Foreskin keratinocyte (primary cell): ENCODE measurements at places on chromosomes 2 and 18. TPM values are rescaled to one million over a fixed set of nuclear protein-coding genes. Genes with fewer than 3 reads are reported as not detected.
A peak's percentile ranks its signal among the peaks of the same experiment; 100 is the strongest.

The MROH2A gene
- 0.11 and 0.49 TPM in 2 replicates for polyA plus RNA-seq

The CPLX4 gene
- polyA plus RNA-seq, result not detected in 2 replicates

The UBE2E3 gene
- 85.4 and 89.0 TPM in 2 replicates for polyA plus RNA-seq

The TTLL4 gene
- polyA plus RNA-seq, result 27.5 and 40.3 TPM in 2 replicates

The LYG2 gene
- not detected in 2 replicates for polyA plus RNA-seq

DNA sequence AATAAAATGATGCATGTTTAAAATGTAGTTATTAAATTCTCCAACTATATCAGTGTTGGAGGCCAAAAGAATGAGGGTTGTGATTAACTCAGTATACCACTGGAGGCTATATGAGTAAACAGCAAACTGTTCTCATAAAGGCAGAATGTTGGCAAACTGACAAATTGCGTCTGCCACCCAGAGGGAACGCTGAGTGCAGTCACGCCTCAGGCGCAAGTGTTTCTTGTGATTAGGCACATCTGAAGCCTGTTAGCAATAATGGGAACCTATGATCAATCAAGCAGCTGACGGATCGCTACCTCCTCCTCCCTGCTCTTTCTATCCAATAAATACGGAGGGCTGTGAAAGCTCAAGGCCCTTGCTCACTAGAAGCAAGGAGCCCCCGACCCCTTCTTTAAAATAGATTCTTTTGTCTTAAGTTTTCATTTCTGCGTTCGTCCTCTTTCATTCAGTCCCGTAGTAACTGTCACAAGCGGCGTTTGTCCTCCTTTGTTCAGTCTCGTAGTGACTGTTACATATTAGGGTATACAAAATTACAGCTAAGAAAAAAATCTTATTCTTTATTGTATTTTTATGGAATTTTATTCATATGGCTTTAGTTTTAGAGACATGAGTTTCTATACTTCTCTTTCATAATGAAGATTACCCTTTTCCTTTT, 16.3 kb upstream of the RMND5A start:
- peak; percentile 89 for DNase-seq

DNA sequence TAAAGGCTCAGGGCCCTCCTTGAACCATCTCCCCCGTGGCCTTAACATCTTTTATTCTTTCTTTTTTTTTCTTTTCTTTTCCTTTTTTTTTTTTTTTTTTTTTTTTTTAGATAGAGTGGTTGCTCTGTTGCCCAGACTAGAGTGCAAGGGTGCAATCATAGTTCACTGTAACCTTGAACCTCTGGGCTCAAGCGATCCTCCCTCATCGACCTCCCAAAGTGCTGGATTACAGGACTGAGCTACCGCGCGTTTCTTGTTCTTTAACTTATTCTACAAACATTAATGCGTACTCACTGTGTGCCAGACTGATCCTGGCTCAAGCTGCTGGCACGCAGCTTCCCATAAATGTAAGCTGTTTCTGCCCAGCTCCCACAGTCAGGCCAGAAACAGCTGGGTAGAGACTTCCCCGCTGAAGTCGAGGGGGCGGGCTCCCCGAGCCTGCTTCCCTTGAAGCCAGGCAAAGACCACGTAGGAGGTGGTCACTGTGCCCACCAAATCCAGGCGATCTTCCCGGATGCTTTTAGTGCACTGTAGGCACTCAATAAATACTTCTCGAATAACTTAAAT, 29.2 kb upstream of the ATP6V1B1 start:
- no peak for DNase-seq

- DNase-seq, result no peak
These were observed 755.0 kb upstream of the RAB6C start for GRCh38 chr2:129224486-129224885.

The C2orf80 gene
- polyA plus RNA-seq, result not detected in 2 replicates

DNA sequence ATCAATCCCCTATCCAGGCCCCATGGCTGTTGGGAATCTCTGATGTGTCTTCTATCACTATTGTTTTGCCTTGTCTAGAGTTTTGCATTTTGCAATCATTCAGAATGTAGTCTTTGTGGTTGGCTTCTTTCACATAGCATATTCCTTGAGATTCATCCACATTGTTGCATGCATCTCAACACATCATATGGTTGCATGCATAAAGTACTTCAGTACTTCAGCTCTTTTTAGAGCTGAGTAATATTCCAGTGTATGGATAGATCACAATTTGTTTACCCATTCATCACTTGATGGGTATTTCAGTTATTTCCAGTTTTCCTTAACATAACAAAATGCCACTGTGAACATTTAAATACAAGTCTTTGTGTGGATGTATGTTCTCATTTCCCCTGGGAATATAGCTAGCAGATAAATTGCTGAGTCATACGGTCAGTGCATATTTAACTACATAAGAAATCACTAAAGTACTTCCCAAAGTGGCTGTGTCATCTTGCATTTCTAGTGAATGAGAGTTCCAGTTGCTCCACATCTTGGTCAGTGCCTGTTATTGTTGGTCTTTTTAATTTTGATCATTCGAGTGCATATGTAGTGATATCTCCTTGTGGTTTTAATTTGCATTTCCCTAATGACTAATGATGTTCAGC, 138.8 kb downstream of the BCL11A start:
- DNase-seq, result peak; percentile 75

DNA sequence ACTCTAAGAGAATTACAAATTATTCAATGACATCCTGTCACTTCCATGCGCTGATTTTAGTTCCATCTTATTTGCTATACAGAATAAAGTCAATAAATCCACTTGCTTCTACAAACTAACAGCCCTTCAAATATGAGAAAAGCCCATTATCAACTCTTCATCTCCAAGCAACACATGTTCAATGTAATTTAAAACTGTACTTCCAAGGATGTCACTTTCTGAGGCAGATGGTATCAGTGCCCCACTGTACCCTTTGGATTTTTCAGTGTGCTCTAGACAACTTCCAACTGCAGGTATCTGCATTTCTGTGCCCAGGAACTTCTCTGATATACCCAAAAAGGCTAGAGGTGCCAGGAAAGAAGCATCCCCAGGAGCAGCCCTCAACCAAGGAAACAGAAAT, 87.6 kb downstream of the SMAD2 start:
- DNase-seq, result no peak

DNA sequence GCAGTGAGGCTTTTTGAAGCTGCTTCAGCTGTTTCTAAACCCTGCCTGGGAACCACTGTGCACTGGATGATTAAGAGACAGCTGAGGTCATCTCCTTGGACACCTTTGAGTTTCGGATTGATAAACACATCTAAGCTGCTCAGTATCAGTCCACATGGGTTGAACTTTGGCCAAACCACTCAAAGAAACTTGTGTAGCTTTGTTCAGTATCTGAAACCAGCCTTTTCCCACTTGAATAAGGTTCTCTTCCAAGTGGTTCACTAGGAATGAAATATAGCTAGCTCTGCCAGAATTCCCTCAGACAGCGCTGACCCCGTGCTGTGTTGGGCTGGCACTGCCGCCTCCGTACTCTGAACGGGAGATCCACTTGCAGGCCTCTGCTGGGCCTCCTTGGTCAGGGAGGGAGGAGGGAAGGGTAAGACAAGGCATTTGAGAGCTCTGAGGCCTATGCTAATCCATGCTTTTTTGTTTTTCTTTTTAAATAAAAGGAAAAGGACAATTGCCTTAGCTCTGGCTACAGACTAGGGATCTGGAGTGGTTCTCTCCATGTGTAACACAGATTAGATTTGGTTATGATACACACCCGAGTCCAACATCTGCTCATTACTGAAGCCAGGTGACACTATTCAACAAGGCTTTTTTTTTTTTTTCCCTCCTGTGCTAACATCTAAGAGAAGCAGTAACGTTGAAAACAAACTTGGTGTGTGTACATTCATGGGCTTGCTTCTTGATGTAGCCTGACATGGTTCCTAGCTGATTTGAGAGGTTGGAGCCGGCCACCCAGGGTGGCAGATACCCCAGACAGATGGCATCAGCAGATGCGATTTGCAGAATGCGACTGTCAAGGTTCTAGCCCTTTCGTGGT, 67.7 kb downstream of the NCK2 start:
- DNase-seq, result peak; percentile 34

The EFEMP1 gene
- 62.6 and 119 TPM in 2 replicates for polyA plus RNA-seq

The KCNG3 gene
- polyA plus RNA-seq, result not detected in 2 replicates

GRCh38 chr2:153145470-153145978, 333.0 kb downstream of the RPRM start:
- DNase-seq, result no peak

DNA sequence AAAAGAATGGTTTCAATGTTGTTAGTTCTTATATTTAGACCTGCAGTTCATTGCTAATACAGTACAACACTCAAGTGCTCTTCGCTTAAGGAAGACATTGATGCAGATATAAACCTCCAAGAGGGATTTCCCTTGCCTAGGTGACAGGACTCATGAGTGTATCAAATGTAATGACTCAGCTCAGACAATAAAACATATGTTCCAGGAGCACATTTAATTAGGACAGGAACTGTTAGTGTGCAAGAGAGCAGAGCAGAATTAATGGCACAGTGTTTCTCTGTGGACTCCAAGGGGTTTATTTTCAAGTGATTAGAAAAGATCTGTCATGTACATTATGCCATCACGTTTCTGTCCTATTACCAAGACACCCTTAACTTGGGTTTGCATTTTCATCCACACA, 375.0 kb downstream of the LRRTM4 start:
- no peak for DNase-seq

DNA sequence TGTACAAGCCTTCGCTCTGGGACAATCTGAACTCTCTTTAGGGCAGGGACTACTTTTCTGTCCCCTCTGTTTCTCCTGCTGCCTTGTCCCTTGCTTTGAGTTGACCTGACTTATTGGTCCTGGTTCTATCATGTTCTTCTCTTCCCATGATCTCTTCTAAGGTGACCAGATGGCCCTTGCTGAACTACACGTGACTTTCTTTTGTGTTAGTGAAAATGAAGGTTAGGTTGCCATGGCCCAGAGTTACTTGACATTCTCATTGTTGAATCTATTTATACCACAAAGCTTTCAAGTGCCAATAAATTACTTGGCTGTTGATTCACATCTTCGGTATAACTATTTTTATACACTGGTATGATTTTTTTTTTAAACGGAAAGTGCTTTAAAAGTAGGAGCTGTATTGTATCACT, 24.4 kb downstream of the MRPL33 start:
- no peak for DNase-seq

- DNase-seq, result no peak
These were observed at the start of gene PDCD1 for GRCh38 chr2:241858206-241859016. Gene PDCD1 (minus strand): TSS chr2:241858894. CDS start chr2:241858838, 56 bp downstream.

The EML6 gene
- polyA plus RNA-seq, result 0.16 and 0.36 TPM in 2 replicates

The LINC00305 gene
- polyA plus RNA-seq, result not detected in 2 replicates

GRCh38 chr2:226837787-226838603, 2.1 kb downstream of the RHBDD1 start:
- DNase-seq, result no peak

GRCh38 chr2:45287045-45287444, 277.8 kb upstream of the SIX2 start:
- no peak for DNase-seq
